ENCODE measurements at places on chromosomes 16 and 17. TPM values are rescaled to one million over a fixed set of nuclear protein-coding genes. Genes with fewer than 3 reads are reported as not detected.

The SRL gene
- total RNA-seq = not detected

The CHST5 gene
- not detected for total RNA-seq

The ABCA9 gene
- 0.16 TPM for total RNA-seq

- H3K27ac ChIP-seq = no peak overlapping the region
- peaks cover 6% of the 10 kb centered on the region for H3K36me3 ChIP-seq
- H3K4me1 ChIP-seq = no peaks in the 10 kb centered on the region
- no peak overlapping the region for H3K4me3 ChIP-seq
These were observed 50.6 kb downstream of the PGS1 start for GRCh38 chr17:78428836-78429617.

GRCh38 chr16:12600536-12601256 lies 203.0 kb downstream of the CPPED1 start:
- no peaks in the 10 kb centered on the region for H3K4me1 ChIP-seq
- DNase-seq = no peak
- H3K36me3 ChIP-seq = no peaks in the 10 kb centered on the region
- no peaks in the 10 kb centered on the region for H3K27me3 ChIP-seq
- no peak overlapping the region for H3K4me3 ChIP-seq
- H3K27ac ChIP-seq = no peak overlapping the region

- H3K27me3 ChIP-seq = no peaks in the 10 kb centered on the region
- no peak overlapping the region for H3K27ac ChIP-seq
- H3K36me3 ChIP-seq = no peaks in the 10 kb centered on the region
- H3K4me3 ChIP-seq = no peak overlapping the region
- no peaks in the 10 kb centered on the region for H3K4me1 ChIP-seq
- no peak for DNase-seq
These were observed 122.4 kb downstream of the LAT start for GRCh38 chr16:29107299-29107698.

- H3K4me1 ChIP-seq = peaks cover 5% of the 10 kb centered on the region
- no peak overlapping the region for H3K4me3 ChIP-seq
- DNase-seq = no peak
These were observed 31.3 kb downstream of the ZNF423 start for GRCh38 chr16:49824593-49824992.

- H3K36me3 ChIP-seq = no peaks in the 10 kb centered on the region
- H3K4me1 ChIP-seq = no peaks in the 10 kb centered on the region
- no peak overlapping the region for H3K4me3 ChIP-seq
- H3K27me3 ChIP-seq = no peaks in the 10 kb centered on the region
These were observed 116.1 kb upstream of the C16orf82 start for GRCh38 chr16:26950636-26951035.

GRCh38 chr16:86244936-86245335 lies 265.4 kb upstream of the FOXF1 start:
- no peaks in the 10 kb centered on the region for H3K36me3 ChIP-seq
- H3K4me3 ChIP-seq = no peak overlapping the region
- H3K4me1 ChIP-seq = no peaks in the 10 kb centered on the region
